ENCODE measurements at places on chromosomes 1 and 21.

GRCh38 chr1:44707112-44707881 is 23.7 kb downstream of the RNU5D-1 start:
- DNase-seq, result no peak

GRCh38 chr1:82015444-82015843 is 214.7 kb downstream of the ADGRL2 start:
- no peak for DNase-seq

- no peak for DNase-seq
Observed at GRCh38 chr1:67883069-67883468, 49.8 kb upstream of the GNG12 start.

- peak; percentile 87 for DNase-seq
Observed at GRCh38 chr1:9289090-9289534, 3.6 kb upstream of the SPSB1 start.

DNA sequence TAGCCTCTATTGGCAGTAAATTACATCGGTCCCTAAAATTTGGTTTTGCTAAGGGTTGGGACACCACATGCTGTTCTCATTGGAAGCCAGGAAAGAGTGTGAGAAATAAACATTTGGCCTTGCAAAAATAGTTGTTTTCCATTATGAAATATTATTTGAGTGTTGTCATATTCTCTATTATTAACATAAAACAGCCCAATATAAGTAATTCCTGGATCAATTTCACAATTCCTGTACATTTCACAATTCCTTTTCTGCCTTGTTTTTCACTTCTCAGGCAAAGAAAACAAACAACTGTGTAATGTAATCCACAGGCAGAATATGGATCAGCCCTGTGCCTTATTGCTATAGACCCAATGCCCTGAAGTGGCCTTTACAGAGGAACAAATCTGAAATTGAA is 40.5 kb downstream of the C1orf87 start:
- no peak for DNase-seq

GRCh38 chr1:203026666-203027663 is 674 bp downstream of the PPFIA4 start:
- DNase-seq, result no peak

GRCh38 chr1:85397490-85398032 is 67.4 kb downstream of the DDAH1 start:
- no peak for DNase-seq

- no peak for DNase-seq
Observed at GRCh38 chr1:38327559-38327973, 281.0 kb upstream of the POU3F1 start.

DNA sequence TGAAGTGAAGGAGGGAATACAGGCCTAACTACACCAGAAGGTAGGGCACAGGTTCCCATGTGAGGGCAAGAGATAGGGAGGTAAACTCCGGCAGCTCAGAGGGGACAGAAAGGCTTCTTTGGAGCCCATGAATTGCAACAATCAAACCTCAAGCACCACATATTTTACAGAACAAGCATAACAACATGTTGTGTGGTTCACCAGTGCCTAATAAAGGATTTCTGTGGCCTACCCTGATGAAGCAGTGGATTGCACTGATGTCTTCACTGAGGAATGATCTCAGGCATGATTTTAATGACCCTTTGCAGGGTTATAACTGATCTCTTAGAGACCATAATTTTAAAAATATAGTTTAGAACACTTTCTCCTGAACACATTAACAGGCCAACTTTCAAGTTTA is 77.4 kb downstream of the RUNX1 start:
- DNase-seq, result no peak

GRCh38 chr1:116587501-116588227 is 16.8 kb upstream of the CD58 start:
- no peak for DNase-seq

DNA sequence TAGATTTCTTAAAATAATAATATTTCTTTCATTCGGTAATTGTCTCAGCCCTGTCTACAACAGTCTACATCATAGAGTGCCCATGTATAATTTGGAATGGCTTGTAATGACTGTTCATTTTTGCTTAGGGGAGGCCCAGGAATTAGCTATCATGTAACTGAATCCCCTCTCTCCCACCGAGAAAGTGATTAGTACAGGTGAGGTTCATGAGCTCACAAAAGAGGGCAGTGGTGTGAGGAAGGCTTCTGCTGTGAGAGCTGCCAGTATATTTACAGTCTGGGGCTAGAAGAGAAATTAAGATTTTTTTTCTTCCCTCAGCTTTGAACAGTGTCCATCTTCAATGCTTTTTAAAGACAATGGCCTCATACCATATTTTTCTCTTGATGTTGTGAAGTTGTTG is 340.7 kb downstream of the ADGRL2 start:
- DNase-seq, result no peak

DNA sequence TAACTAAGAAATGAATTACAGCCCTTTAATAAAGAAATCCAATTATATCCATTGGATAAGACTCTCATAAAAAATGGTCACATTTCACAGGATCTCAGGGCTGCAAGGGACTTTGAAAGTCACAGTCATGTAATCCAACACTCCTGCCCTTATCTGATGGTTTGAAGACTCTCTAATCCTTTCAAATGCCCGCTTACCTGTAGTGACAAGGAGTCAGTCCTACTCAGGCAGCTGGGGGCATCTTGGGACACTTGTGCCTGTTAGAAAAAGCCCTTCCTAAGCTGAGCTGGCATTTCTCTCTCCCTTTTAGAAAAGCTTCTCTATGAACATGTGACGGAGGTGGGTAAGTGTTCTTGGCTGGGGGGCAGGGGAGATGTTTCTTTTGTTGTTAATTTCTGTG is 11.0 kb upstream of the ZNF691 start:
- no peak for DNase-seq

DNA sequence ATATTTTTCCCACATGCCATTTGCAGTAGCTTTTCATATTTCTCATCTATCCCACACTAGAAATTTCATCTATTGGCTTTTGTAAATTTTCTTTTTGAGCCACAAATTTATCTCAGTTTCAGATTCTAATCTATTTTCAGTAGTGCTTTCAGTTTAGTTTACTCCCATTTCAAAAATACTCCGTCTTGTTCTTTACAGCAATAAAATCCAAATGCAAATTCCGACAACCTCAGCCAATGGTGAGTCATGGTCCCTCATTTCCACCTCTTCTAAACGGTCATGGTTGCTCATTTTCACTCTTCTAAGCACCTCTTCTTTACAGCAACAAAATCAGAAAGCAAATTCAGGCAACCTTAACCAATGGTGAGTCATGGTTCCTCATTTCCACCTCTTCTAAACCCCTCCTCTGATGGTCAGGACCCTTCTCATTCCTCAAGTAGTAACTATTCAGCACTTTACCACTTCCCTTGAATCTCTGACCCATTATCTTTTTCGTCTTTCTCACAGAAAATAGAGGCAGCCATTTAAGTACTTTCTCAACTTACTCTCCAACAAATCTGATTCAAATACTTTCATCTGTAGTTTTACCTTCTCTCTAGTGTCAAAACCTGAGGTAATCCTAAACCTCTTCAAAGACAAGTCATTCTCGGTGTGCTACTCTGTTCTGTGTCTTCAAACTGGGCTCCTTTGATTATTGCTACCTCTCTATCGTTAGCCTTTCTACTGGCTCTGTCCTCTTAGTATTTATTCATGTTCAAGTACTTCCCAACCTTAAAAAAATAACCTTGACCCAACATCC is 34.4 kb downstream of the C21orf91 start:
- DNase-seq, result no peak

DNA sequence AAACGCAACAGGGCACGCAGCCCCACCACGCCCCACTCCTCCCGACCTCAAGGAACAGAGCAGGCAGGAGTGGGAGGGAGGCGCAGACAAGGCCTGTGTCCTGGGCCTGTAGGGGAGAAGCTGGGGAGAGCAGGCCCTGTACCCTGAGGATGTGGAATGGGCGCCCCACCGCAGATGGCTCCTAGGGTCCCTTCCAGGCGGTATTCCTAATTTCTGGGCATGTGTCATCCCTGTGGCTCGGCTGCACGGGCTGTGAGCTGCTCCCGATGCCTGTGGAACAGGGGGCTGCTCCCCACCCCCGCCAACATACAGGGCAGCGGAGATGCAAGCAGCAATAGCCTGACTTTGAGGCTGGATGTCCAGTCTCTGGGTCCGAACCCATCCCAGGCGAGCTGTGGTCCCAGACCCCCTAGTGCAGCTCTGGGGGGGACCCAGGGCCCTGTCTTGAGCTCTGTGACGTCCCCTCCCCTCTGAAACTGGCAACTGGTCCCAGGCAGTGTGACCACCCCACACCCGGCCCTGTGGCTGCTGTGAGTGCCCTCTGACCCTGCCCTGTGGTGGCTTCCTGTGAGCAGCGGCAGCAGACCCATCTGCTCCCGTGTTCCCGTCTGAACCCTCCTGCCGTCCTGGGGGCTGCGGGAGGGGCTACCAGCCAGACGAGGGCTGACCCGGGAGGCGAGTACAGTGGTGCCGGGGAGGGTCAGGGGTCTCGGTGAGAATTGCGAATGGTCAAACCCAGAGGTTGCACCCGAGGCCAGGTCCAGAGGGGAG is 13.9 kb upstream of the COL6A2 start:
- DNase-seq, result no peak

GRCh38 chr21:34933609-34934335 is 115.3 kb downstream of the RUNX1 start:
- no peak for DNase-seq

DNA sequence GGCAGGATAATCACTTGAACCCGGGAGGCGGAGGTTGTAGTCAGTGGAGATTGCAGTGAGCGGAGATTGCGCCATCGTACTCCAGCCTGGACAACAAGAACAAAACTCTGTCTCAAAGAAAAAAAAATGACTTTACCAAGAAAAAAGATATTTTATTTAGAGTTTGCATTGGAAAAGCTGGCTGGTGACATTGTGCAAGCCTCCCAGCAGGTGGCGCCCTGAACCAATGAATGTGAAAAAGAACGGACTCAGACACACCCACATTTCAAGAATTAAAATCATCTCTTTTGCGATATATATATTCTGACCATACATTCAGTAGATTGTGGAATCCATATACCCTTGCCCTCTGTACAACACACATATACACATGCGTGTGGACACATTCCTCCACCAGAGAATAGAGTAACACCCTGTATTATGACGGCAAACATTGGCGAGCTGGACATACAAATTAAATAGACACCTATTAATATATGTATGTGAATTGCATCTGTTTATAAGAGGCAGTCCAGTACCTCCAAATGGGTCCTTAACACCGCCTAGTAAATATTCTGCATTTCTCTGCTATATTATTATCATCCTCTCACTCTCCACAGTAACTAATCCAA is 39.0 kb upstream of the CADM3 start:
- peak; percentile 56 for DNase-seq

DNA sequence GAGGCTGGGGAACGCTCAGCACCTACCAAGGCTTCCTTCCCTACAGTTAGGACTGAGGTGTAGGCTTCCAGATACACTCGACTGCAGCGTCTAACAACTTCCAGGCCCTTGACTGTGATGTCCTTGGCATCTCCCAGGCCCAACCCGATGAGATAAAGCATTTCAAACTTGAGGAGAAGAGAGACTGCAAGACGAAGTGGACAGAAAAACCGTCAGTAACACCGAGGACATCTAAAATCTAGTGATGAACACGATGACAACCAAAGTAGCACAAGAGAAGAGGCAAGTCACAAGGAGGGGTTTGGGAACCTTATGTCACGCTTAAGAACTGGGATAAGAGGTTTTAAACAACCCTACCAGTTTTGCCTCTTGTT is 314 bp downstream of the DPH5 start:
- DNase-seq, result no peak

DNA sequence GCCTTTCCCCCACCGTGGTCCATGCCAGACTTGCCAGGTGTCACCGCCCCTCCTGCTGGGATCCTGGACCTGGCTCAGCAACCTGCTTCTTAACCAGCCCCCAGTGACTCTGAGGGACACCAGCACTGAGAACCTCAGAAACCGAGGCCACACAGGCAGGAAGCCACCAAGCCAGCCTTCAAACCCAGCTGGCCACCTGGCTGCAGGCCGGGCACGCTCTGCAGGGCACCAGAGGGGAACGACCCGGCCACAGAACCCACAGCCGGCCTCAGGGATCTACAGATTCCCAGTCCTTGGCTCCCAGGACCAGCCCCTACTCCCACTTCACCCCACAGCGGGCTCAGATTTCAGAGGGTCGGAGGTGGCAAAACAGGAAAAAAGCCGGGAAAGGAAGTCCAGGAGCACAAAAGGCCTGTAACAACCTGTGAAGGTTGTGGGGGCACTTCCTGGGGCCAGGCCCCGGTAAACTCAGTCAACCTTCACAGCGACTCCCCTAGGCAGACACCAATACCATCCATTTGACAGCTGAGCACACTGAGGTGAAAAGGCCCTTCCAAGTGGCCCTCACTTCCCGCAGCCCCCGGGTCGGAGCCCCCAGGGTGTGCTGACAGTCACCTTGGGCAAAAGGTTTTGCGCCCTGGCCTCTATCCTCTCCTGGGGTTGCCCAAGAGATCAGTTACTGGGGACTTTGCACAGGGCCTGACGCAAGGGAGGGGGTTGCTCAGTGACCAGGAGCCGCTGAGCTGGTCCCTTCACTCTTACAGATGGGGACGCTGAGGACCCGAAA is 14.1 kb downstream of the RUNX3 start:
- DNase-seq, result no peak

DNA sequence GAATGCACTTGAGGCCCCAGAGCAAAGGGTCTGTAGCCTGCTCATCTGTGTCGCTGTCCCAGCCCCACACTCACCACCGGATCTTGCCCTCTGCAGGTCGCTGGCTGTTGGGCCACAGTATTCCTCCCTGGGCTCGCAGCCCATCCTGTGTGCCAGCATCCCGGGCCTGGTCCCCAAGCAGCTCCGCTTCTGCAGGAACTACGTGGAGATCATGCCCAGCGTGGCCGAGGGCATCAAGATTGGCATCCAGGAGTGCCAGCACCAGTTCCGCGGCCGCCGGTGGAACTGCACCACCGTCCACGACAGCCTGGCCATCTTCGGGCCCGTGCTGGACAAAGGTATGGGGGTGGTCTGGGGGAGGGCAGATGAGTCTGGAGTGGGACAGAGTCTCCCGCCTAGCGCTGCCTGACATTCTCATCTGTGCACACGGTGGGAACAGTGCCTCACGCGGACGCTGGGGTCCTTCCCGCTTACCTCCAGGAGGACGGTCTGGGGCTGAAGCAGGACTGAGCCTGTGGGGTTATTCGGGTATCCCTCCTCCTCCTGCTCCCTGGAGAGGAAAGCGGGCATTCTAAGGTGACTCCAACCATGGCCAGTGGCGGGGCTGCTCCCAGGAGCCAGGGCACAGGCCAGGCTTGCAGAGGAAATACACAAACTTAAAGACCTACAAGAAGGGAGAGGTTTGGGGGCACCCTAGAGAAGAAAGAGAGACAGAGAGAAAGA is 15.9 kb downstream of the WNT3A start:
- DNase-seq, result no peak

DNA sequence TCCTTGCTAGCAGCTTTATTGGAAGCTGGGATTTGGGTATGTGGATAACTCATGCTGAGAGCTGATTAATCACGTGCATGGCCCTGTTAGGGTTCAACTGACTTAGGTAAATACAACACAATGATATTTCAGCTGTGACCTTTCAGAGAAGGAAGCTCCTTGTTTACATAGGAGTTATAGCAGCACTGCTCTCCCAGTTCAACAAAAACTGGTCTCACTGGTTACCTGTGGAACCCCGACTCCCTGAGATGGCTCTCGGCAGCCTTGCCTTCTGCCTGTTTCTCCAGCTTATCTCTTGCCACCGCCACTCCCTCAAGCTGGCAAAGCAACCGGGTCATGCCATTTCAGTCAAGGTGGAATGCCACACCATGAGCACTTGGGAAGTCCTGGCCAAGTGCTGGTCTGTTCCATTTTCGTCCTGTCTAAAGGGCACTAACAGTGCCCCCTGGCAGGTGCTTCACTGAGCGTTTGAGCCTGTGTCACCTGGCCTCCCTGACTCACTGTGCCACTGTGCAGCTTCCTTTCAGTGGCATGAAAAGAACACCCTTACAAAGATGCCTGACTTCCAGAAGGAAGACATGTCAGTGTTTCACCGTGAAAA is 31.6 kb downstream of the DOP1B start:
- DNase-seq, result no peak

GRCh38 chr21:26238646-26239045 is 68.1 kb upstream of the APP start:
- DNase-seq, result no peak
